ENCODE measurements at places on chromosomes 2 and 18.

DNA sequence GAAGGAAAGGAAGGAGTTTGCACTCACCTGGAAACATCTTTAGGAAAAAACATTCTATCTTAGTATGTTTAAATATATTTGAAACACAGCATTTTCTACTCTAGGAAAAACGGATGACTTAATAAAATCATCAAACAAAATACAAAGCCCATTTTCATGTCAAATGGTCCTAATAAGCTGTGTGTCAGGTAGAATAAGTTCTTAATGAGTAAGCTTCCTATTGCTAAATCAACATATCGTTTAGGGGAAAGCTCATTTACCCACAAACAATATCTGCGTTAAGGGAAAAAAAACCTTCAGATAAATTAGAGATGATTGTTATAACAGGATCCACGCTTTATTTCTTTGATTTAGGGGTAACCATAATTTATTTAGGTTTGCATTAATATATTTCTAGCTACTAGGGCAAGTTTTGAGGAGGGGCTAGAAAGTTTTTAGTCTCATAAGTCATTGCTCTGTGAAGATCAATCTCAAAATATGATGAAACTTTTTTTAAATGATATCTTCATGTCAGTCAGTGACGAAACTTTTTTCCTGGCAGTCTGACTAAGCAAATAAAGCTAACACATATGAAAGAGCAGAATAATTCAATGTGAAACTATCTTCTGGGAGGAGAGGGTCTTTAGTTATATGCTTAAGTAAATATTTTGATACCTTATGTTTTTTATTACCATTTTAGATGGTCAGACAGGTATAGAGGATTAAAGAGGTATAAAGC is 147.1 kb downstream of the WDSUB1 start:
- peak; percentile 46 for DNase-seq

DNA sequence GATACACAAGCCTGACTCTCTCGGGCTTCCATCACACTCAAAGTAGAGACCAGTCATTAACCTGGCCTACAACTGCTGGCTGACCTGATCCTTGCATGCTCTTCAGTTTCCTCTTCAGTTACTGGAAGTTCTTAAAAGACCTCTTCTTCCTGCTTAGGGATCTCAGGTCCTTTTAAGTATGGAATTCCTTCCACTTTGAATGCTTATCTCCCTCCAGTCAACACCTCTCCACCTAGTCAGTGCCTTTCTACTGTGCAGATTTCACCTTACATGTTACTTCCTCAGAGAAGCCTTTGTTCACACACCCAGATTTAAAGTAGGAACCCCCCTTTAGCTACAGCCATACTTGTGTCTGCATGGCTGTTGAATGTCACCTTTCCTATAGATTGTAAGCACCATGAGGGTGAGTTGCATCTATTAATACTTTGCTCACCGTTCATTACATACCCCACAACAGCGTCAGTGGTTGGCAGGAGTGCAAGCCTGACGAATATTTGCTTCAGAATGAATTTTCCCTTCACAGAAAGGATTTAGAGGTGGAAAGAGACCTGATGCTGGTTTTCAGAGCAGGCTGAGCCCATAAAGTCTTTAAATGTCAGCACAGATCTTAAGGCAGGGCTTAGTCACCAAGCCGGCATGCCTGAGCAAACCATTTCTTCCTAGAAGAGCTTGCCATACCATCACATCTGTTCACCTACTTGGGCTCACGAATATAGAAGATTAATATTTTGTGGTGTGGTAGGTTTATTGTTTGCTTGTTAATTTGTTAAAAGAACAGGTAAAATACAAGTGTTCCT is 90.1 kb downstream of the ACVR1 start:
- peak; percentile 58 for DNase-seq

GRCh38 chr2:63132020-63132419 is 81.4 kb downstream of the OTX1 start:
- DNase-seq, result no peak

DNA sequence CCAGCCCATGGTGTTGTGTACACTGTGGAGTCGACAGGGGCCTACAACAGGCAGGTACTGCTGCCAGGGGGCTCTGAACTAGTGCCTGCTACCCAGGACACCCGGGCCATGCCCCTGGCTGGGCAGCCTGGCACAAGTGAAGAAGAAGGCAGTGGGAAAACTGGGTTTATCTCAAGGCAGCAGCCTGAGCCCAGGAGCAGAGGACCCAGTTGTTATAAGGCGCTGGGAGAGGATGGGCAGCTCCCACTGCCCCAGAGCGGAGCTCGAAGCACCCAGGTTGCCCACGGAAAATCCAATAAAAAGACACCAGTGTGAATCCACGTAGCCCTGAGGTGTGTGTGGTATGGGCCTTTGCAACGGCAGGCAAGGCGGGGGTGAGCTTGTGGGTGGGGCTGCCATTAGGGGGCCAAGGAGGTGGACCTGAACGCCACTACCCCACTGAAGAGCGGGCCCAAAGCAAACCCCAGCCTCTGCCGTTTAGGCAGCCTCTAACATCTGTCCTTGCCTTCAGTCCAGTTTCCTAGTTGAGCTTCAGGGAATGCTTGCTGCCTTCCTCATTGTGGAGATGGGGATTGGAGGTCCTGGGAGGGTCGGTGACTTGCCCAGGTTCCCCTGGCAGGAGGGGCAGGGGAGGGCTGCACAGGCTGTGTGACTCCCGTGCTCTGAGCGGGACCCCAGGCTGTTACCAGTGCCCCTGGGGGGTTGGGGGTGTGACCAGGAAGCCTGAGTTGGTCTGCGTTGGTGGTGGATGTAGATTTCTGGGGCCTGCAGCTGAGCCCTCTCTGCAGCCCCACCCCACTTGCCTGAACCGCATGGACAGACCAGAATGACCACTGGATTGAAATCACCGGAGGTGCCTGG is 16.0 kb downstream of the ARID5A start:
- DNase-seq, result no peak

DNA sequence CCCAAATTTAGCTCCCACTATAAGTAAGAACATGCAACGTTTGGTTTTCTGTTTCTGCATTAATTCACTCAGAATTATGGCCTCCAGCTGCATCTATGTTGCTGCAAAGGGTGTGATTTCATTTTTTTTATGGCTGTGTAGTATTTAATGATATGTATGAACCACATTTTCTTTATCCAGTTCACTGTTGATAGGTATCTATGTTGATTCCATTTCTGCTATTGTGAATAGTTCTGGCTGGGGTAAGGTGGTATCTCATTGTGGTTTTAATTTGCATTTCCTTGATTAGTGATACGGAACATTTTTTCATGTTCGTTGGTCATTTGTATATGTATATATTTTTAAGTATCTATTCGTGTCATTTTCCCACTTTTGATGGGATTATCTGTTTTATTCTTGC is 674.3 kb downstream of the NUP35 start:
- DNase-seq, result no peak

DNA sequence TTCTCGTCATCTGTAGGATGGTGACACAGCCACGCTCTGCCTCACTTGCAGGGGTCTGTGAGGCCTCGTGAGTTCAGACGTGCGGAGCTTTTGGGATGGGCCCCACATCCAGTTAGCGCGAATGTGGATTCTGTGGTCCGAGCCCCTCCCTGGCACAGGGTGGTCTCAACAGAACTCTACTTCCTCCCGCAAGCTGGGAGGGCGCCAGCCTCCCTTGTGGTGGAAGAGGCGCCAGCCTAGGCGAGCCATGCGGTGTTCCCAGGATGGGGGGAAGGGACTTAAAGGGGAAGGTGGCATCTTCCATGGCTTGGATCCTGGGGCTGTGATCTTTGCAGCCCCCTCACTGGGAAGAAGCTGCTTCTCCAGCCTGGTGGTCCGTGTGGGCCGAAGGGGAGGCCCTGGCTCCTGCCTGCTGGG is 1.4 kb downstream of the SNORC start:
- no peak for DNase-seq

DNA sequence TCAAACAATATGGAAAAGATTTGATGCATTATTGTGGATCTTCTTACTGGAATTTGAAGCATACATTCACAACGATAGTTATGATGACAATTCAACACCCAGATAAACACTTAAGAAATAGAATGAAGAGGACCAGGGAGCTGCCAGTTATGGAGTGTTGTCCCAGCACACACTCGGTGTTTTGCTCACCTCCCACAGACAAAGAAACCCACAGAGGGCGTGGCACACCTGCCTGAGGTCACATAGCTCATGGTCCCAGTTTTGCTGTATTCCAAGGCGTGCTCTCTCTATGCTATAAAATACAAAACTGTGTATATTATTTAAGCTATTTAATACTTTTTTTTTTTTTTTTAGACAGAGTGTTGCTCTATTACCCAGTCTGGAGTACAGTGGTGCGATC is 31.1 kb downstream of the EFR3B start:
- DNase-seq, result no peak

DNA sequence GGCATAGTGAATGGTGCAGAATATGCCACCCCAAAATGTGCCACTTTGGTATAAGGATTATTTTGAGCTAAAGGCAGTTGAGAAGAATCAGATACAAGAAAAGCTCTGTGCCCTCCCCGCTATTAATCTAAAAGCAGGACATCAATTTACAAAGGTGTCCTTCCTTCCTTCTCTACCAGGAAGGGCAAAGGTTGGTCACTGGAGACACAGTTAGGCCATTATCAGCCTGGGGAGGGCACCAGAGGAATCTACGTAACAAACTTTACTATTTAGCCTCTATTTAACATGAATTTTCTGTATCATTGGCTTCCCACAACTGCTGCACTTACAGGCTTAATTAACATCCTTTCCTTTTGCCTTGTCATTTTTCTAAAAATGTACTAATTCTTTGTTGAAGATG is 52.6 kb downstream of the MEP1B start:
- DNase-seq, result no peak

GRCh38 chr2:47060652-47061170 is 94.4 kb downstream of the STPG4 start:
- DNase-seq, result no peak

GRCh38 chr2:148670773-148671172 is 26.2 kb downstream of the EPC2 start:
- DNase-seq, result peak; percentile 21

DNA sequence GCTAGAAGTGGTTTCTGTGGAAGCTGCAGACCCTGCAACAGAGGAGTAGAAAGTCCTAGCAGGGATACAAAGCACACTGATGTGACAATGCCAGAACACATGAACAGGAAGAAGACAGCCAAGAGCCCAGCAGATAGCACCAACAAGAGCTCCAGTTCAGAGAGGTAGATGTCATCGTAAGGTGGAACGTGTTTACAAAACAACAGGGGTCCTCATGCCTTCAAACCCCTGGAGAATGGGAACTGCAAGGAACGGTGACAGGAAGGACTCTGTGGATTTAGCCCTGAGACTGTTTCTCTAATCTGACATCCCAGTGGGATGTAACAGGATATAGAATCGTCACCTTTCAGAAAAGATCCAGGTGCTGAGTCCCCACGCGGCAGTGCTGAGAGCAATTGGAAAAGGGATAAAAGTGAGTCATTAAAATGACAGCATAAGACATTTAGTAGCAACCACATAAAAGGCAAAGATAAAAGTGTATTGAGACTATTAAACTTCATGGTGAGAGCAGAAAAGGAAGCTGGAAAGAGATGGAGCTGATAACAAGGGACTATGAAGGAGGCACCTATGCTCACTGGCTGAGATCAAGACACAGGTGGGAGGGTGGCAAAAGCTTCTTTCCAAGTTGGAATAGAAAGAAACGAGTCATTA is 195.2 kb downstream of the FBXO15 start:
- no peak for DNase-seq

DNA sequence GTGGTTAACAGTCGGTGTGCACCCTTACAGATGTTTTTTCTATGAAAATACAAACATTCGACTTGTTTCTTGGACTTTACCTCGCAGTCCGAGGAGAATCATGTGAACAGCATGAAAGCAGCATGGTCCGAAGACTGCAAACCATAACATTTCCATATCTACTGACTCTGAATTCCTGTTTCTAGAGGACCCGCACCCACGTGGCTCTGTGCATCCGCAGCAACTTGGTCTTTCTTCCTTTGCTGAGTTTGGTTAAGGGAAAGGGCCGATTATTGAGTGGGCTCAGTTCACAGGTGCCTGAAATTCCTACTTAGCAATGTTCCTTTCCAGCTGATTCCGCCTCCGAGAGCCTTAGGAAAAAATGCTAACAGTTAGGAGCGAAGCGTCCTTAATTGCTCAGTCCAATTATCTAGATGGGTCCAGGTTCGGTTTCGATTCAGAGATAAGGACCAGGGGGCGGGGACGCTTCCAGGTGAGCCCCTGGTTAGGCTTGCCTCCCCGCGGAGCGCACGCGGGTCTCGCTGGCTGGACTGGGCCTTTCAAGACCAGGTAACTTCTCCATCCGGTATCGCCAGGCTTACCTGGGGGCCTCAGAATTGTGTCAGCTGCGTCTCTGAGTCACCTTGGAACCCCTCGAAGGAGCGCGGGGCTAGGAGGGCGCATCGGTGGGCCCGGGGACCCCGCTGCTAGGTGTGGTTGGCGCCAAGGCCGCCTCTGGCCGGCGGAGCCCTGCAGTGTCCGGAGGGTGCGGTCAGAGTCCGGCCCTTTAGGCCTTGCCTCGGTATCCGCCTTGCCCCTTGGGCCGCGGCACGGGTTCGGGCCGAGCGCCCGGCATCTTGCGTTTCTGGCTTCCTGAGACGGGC is 1.1 kb upstream of the B3GNT2 start:
- DNase-seq, result no peak

GRCh38 chr2:42937171-42937875 is 144.9 kb upstream of the HAAO start:
- no peak for DNase-seq

- no peak for DNase-seq
These were observed 34.5 kb downstream of the TMEM182 start for GRCh38 chr2:102796337-102796736.

- DNase-seq, result no peak
These were observed 62.8 kb upstream of the ITSN2 start for GRCh38 chr2:24423095-24423494.

DNA sequence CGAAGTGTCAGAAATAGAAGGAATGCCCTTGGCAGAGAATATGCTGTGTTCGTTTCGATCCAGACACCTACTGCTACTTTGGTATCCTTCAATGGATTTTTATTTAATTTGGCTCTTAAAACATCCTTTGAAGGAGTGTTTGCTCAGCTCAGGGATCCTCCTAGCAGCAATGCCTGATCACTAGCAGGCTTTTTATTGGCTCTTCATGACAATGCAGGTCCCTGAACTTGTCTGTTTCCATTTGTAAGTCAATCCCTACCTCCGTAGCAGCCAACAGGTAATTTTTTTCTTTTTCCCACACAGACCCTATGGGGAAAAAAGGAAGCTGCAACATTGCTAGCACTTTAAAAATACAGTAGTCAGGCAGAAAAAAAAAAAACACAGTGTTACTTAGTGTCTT is 366.2 kb upstream of the LRRTM1 start:
- DNase-seq, result no peak

GRCh38 chr18:77167251-77167650 is 34.7 kb upstream of the MBP start:
- DNase-seq, result peak; percentile 77

- no peak for DNase-seq
These were observed 80.6 kb upstream of the VRK2 start for GRCh38 chr2:57965961-57966360.

GRCh38 chr2:157257312-157258252 is at the start of gene GALNT5:
TSS of gene GALNT5 (plus strand) at chr2:157257705. CDS start at chr2:157258083, 378 bp downstream.
- peak; percentile 65 for DNase-seq

Data from fibroblast of upper back skin (primary cell).